ENCODE measurements at places on chromosomes 16 and 17.

- DNase-seq: no peak
Measured at GRCh38 chr17:15742051-15742795, 10.1 kb downstream of the TBC1D26 start.

GRCh38 chr17:39677542-39678339 lies 9.5 kb downstream of the PNMT start:
- no peak for DNase-seq

DNA sequence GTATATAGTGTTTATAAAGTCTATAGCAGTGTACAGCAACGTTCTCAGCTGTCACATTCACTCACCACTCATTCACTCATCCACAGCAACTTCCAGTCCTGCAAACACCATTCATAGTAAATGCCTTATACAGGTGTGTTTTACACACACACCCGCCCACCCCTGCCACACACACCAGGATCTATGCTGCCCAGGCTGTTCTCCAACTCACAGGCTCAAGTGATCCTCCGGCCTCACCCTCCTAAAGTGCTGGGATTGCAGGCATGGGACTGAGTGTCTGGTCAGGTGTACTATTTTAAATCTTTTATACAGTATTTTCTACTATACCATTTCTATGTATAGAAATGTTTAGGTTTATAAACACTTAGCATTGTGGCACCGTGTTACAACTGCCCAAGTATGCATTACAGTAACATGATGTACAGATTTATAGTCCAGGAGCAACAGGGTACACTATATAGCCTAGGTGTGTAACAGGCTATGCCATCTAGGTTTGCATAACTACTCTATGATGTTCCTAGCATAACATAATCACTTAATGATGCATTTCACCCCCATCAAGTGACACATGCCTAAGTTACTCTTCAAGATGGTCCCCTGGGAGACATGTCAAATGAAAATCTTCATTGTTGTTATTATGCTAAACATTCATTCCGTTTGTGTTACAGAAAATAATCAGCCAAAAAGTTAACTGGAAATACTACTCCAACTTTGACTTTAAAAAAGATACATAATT lies 42.5 kb downstream of the CREBBP start:
- DNase-seq: no peak

DNA sequence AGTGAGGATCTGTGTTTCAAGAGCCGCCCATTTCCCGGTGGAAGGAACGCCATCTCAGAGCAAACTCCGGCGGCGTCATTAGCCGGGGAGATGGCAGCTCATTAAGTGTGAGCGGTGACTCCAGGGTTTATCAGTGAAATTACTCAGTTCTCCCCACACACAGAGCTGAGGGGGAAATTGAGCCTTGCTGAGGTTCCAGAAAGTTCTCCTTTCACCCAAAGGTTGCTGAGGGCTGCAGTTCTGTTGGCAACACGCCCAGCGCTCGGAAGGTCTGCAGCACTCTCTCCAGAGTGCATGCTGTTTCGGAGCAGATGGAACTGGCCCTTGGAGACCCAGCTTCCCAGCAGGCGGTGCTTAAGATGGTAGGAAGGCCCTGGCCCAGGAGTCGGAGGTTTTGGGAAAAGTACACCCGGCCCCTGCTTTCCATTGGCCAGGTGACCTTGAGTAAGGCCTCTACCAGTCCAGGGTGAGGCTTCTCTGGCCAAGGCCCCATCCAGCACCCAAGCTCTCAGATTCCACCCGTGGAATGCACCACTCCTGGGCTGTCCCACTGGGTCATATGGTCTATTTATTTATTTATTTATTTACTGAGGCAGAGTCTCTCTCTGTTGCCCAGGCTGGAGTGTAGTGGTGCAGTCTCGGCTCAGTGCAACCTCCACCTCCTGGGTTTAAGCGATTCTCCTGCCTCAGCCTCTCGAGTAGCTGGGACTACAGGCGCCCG lies 167.7 kb upstream of the CIBAR2 start:
- no peak for DNase-seq

DNA sequence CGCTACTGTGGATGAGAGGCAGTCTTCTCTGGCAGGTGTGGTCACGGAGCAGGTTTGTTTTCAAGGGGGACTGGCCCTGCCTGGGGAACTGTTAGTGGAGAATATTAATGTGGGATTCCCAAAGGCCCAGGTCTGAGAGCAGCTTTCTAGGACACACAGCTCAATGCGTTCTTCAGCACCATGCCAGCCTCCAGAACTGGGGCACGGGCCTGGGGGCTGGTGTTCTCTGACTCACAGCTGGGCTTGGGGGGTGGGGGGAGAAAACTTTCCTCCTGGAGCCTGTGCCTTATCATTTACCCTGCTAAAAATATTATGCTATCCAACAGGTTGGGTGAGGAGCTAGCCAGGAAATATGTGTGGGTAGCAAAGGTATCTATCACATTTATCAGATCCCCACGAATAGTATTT lies 13.5 kb upstream of the LHX1 start:
- no peak for DNase-seq

- no peak for DNase-seq
Measured at GRCh38 chr17:40993839-40994238, at the start of gene KRTAP3-3. TSS of gene KRTAP3-3 (minus strand) at chr17:40994164. CDS start at chr17:40994097, 67 bp downstream.

- no peak for DNase-seq
Measured at GRCh38 chr16:86987746-86988670, 329.2 kb downstream of the C16orf95 start.

DNA sequence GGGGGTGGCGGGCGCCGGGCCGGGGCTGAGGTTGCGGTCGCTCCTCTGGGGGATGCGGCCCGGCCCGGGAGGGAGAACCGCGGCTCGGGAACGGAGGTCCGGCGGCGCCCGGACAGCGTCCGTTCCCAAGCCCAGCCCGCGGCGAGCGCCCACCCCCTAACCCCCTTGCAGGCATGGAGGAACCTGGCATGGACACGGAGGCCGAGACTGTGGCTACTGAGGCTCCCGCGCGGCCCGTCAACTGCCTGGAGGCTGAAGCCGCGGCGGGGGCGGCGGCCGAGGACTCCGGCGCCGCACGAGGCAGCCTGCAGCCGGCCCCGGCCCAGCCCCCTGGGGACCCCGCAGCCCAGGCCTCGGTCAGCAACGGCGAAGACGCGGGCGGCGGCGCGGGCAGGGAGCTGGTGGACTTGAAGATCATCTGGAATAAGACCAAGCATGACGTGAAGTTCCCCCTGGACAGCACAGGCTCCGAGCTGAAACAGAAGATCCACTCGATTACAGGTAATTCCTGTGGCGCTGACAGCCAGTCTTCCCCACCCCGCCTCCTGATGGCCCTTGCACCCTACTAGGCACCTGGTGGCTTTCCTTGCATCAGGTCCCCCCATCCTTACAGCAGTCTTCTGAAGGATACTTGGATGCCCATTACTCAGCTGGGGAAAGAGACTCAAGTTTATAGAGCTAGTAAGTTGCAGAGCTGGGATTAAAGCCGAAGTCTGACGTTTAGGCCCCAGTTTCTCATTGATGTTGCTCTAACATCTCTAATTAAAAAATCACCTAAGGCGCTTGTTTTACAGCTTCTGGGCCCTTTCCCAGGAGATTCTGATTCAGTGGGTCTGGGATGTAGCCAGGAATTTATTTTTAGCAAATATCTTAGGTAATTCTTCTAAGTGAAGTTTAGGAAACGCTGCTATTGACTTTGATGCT lies 514 bp downstream of the UBFD1 start:
- no peak for DNase-seq

All from activated naive CD4-positive, alpha-beta T cell treated with anti-CD3 and anti-CD28 coated beads, Interleukin-2, amount 50 U/mL, for 72 hours (primary cell).